ENCODE measurements at places on chromosomes 4 and X. TPM values are rescaled to one million over a fixed set of nuclear protein-coding genes. Genes with fewer than 3 reads are reported as not detected.

DNA sequence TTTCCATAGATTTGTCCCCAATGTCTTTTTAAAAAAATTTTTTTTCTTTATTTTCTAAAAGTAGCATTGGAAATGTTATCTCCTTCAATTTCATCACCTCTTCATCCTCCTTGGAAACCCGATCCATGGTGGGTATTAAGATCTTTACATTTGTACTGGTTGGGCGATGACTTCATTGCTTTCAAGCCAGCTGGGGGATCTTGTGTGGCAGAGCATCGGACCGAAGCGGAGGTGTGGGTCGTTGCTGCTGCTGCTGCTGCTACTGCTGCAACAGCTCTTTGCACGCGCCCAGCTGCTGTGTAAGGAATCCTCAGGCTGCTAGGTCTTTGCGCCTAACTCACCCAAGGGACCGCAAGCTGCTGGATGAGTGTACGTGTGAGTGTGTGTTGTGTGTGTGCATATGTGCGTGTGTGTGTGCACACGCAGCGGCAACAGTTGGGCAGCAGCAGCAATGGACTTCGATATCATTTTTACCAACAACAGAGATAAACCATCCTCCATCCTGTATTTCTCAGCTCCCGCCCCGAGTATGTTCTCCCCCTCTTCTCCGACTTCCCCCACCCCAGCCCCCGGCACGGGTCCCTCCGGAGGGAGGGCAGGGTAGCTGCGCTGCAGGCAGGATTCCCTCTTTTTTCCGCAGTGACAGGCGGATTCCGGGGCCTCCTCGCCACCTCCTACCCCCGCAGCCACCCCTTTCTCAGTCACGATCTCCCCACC, 768 bp upstream of the CDKL5 start:
- H3K36me3 ChIP-seq, result no peaks in the 10 kb centered on the region
- peaks cover 4% of the 10 kb centered on the region for H3K4me1 ChIP-seq
- H3K27ac ChIP-seq, result peak overlapping the region; percentile 83
- H3K27me3 ChIP-seq, result no peaks in the 10 kb centered on the region

The MAGEB1 gene
- total RNA-seq, result not detected

- no peaks in the 10 kb centered on the region for H3K4me1 ChIP-seq
- no peak overlapping the region for H3K4me3 ChIP-seq
- no peaks in the 10 kb centered on the region for H3K27me3 ChIP-seq
- DNase-seq, result no peak
- no peaks in the 10 kb centered on the region for H3K36me3 ChIP-seq
- H3K27ac ChIP-seq, result no peak overlapping the region
These were observed 22.5 kb upstream of the TRIM2 start for GRCh38 chr4:153181700-153182099.

The LIMCH1 gene
- total RNA-seq, result 55.8 TPM

GRCh38 chr4:11474146-11474545, 45.5 kb upstream of the HS3ST1 start:
- DNase-seq, result no peak
- H3K36me3 ChIP-seq, result no peaks in the 10 kb centered on the region
- H3K4me3 ChIP-seq, result no peak overlapping the region
- no peaks in the 10 kb centered on the region for H3K4me1 ChIP-seq
- H3K27ac ChIP-seq, result no peak overlapping the region

The SSX1 gene
- total RNA-seq, result not detected

The CCSER1 gene
- total RNA-seq, result 0.61 TPM

The BEX2 gene
- total RNA-seq, result 1.0 TPM

GRCh38 chr4:96753216-96753615, 913.3 kb downstream of the PDHA2 start:
- H3K4me1 ChIP-seq, result no peaks in the 10 kb centered on the region

- H3K27me3 ChIP-seq, result no peaks in the 10 kb centered on the region
- no peaks in the 10 kb centered on the region for H3K36me3 ChIP-seq
- no peak overlapping the region for H3K4me3 ChIP-seq
- no peak overlapping the region for H3K27ac ChIP-seq
- DNase-seq, result no peak
These were observed 711 bp downstream of the PNMA6E start for GRCh38 chrX:153400146-153401132.

DNA sequence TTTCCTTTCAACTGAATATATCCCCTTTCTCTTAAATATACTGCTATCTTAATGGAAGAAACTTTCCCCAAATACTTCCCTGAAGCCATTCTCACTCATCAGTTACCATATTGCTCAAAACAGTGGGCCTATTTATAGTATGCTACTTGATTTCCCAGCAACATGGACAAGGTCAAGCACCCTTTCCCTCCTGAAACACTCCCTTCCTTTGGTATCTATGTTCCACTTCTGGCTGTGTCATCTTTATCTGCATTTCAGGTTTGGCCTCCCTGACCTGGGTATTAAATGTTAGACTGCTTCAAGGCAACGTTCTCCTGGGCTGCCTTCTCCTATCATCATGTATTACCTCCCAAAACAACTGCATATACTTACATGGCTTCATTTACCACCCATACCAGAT, 101.3 kb downstream of the ZAR1 start:
- no peak overlapping the region for H3K27ac ChIP-seq
- no peaks in the 10 kb centered on the region for H3K27me3 ChIP-seq
- no peak overlapping the region for H3K4me3 ChIP-seq

GRCh38 chr4:72817012-72817411, 248.0 kb upstream of the ADAMTS3 start:
- no peaks in the 10 kb centered on the region for H3K36me3 ChIP-seq
- H3K4me3 ChIP-seq, result no peak overlapping the region
- no peaks in the 10 kb centered on the region for H3K27me3 ChIP-seq
- DNase-seq, result no peak
- no peak overlapping the region for H3K27ac ChIP-seq
- no peaks in the 10 kb centered on the region for H3K4me1 ChIP-seq

GRCh38 chr4:156545003-156545785, 426.4 kb downstream of the PDGFC start:
- DNase-seq, result no peak

DNA sequence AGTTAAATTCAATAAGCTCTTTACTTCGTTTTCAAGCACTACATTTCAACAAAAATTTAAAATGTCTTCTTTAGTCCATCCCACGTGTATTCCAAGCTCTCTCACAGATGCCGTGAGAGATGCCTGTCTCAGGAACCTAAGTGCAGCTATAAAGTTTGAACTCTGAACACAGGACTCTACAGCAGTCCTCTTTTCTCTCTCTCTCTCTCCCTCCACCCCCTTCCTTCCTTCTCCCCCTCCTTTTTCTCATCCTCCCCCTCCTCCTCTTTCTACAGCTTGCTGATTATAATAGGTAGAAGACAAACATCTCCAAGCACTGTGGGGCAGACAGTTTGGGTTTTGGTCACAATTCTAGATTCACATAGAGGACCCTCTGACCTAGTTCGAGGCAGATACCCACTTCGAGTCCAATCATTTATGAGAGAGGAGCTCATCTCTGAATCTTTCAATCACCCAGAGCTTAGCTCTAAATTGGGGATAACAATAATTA, 31.5 kb upstream of the DCLK2 start:
- no peaks in the 10 kb centered on the region for H3K4me1 ChIP-seq
- no peak for DNase-seq
- no peak overlapping the region for H3K4me3 ChIP-seq
- H3K27ac ChIP-seq, result no peak overlapping the region
- no peaks in the 10 kb centered on the region for H3K27me3 ChIP-seq

GRCh38 chr4:165556383-165556782, 177.6 kb downstream of the CPE start:
- H3K27ac ChIP-seq, result no peak overlapping the region
- no peak for DNase-seq

The GRID2 gene
- not detected for total RNA-seq

GRCh38 chr4:140100771-140101170, 53.2 kb downstream of the MAML3 start:
- no peak overlapping the region for H3K27ac ChIP-seq
- no peak for DNase-seq
- H3K4me3 ChIP-seq, result no peak overlapping the region
- no peaks in the 10 kb centered on the region for H3K27me3 ChIP-seq
- no peaks in the 10 kb centered on the region for H3K36me3 ChIP-seq

The CSN2 gene
- not detected for total RNA-seq

The BRS3 gene
- not detected for total RNA-seq

The CTAG1A gene
- not detected for total RNA-seq

DNA sequence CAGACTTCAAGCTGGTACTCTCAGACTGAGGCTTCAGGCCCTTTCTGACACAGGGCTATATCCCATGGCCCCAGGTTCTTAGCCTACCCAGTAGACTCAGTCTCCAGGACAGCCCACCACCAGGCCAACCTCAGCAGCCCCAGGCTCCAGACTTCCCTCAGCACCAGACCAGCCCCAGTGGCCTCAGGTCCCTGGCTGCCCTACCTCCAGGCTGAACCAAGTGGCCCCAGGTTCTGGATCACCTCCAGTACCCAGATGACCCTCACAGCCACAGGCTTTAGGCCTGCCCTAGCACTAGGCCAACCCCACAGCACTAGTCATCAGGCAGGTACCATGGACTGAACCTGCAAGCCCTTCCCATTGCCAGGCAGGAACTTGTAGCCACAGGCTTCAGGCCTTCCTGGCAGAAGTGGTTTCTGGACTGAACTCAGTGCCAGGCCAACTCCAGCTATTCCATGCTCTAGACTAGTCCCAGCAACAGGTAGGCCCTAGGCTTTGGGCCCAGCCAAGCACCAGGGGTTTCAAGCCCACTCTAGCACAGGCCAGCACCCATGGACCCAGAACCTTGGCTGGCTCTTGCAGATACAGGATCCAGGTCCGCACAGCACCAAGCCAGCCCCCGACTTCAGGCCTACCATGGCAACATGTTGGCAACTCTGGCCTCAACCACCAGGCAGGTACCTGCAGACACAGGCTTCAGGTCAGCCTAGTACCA, 45.7 kb upstream of the MAGED4 start:
- no peaks in the 10 kb centered on the region for H3K4me1 ChIP-seq
- H3K27me3 ChIP-seq, result no peaks in the 10 kb centered on the region
- H3K36me3 ChIP-seq, result no peaks in the 10 kb centered on the region
- H3K4me3 ChIP-seq, result no peak overlapping the region
- DNase-seq, result no peak

The NAA11 gene
- not detected for total RNA-seq

The MUC7 gene
- not detected for total RNA-seq

DNA sequence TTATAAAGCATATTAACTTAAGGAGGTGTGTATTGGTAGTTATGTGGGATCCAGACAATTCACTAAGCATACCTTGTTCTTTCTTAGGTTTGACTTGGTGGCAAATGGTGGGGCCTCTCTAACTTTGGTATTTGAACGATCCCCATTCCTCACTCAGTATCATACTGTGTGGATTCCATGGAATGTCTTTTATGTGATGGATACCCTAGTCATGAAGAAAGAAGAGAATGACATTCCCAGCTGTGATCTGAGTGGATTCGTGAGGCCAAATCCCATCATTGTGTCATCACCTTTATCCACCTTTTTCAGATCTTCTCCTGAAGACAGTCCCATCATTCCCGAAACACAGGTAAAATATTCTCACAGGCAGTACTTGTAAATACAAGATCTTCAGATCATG, 186.4 kb downstream of the DCTD start:
- no peak overlapping the region for H3K4me3 ChIP-seq
- DNase-seq, result no peak
- no peaks in the 10 kb centered on the region for H3K27me3 ChIP-seq
- no peaks in the 10 kb centered on the region for H3K36me3 ChIP-seq
- no peaks in the 10 kb centered on the region for H3K4me1 ChIP-seq
- H3K27ac ChIP-seq, result no peak overlapping the region

- DNase-seq, result no peak
- H3K4me3 ChIP-seq, result no peak overlapping the region
- H3K27ac ChIP-seq, result no peak overlapping the region
- H3K36me3 ChIP-seq, result no peaks in the 10 kb centered on the region
- no peaks in the 10 kb centered on the region for H3K27me3 ChIP-seq
These were observed 1676.1 kb upstream of the TENM3 start for GRCh38 chr4:180567080-180567479.

GRCh38 chr4:107853444-107854355, 29.0 kb downstream of the SGMS2 start:
- H3K27ac ChIP-seq, result peak overlapping the region; percentile 52
- no peaks in the 10 kb centered on the region for H3K36me3 ChIP-seq
- no peaks in the 10 kb centered on the region for H3K27me3 ChIP-seq
- peak overlapping the region; percentile 33 for H3K4me3 ChIP-seq
- H3K4me1 ChIP-seq, result peaks cover 49% of the 10 kb centered on the region

- H3K27ac ChIP-seq, result no peak overlapping the region
- H3K4me1 ChIP-seq, result peaks cover 25% of the 10 kb centered on the region
- H3K4me3 ChIP-seq, result peak overlapping the region; percentile 59
- H3K27me3 ChIP-seq, result peaks cover 39% of the 10 kb centered on the region
These were observed 589 bp upstream of the KIT start for GRCh38 chr4:54657185-54657550.

DNA sequence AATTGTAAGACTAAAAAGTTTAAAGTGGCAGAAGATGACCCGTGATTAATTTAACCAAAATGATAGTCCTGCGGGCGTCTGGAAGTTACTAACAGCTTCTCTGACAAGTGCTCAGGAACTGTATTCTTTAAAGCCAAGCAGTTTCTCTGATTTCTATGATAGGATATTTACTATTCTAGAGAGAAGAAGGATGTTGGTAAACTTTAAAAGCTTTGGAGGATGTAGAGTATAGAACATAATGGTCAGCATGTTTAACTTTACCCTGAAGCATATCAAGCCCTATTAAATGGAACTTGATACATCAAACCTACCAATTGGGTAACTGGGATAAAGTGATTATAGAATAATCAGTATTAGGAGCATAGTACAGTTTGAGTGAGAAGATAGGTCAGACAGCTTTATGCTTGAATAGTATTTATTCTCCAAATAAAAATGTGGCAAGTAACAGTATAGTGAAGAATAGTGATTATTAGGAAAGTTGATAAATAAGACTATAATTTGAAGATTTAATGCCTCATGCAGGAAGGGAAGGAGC, 1.8 kb downstream of the STIM2 start:
- H3K36me3 ChIP-seq, result no peaks in the 10 kb centered on the region
- no peak for DNase-seq
- peaks cover 48% of the 10 kb centered on the region for H3K4me1 ChIP-seq

DNA sequence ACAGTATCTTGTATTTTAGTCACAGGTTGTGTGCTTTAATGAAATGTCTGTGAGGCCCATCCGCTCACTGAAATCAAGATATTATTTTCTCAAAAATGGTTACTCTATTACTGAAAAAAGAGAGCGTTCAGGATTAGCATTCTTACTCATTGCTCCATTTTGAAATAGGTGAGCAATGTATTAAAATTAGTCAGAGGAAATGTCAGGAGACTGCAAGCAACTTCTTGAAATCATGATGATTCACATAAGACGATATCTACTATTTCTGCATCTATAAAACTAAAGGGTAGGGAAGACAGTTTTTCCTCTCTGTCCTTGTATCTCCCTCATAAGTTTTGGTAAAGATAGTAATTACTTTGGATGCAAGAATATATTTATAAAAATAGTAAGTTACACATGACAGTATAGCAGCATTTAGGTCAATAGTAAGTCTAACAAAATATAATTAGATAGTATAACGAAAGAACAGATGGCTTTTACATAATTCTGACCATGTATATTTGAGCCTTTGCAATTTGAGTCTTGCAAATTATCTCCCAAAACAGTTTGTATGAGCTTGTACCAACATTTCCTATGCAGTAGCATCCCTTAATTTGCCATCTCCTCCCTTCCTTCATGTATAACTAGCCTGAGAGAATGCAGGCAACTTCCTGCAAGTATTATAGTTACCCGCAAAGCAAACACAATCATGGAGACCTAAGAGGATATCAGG, 937.8 kb downstream of the PCDH7 start:
- H3K27me3 ChIP-seq, result no peaks in the 10 kb centered on the region
- no peak overlapping the region for H3K4me3 ChIP-seq
- H3K4me1 ChIP-seq, result no peaks in the 10 kb centered on the region
- H3K27ac ChIP-seq, result no peak overlapping the region
- H3K36me3 ChIP-seq, result no peaks in the 10 kb centered on the region
- no peak for DNase-seq

The BCOR gene
- 43.8 TPM for total RNA-seq

The POF1B gene
- total RNA-seq, result 0.51 TPM

The MAGEC2 gene
- not detected for total RNA-seq
